ENCODE measurements at places on chromosomes 11 and 22.

DNA sequence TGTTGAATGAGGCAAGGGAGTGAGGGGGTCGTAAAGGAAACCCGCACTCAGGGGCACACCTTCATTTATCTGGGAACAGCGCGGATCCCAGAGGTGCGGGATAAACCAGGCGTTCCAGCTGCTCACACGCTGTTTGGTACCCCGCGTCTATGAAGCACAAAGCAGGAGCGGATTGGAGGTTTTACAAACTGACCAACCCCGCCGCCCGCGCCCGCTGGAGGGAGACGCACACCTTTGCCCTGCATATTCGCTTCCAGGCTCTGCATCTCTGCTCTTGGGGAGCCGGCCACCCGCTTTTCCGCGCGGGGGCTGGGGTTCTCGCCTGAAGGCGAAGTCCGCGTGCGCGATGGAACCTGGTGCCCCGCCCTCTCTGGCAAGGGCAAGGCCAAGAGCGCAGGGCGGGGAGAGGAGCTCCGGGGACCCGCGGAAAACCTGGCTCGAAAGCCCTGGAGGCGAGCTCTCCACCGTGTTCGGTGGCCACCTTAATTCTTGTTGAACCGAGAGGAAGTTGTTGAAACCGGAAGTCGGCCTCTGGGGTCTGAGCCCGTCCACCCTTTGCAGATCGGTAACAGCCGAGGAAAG lies 6.8 kb upstream of the ALX4 start:
- no peak for DNase-seq

GRCh38 chr22:44575381-44576268 lies 77.6 kb upstream of the RTL6 start:
- no peak for DNase-seq

GRCh38 chr22:45984316-45984916 lies 7.5 kb upstream of the WNT7B start:
- no peak for DNase-seq

- peak; percentile 53 for DNase-seq
Measured at GRCh38 chr22:46119729-46120419, 30.5 kb upstream of the PPARA start.

DNA sequence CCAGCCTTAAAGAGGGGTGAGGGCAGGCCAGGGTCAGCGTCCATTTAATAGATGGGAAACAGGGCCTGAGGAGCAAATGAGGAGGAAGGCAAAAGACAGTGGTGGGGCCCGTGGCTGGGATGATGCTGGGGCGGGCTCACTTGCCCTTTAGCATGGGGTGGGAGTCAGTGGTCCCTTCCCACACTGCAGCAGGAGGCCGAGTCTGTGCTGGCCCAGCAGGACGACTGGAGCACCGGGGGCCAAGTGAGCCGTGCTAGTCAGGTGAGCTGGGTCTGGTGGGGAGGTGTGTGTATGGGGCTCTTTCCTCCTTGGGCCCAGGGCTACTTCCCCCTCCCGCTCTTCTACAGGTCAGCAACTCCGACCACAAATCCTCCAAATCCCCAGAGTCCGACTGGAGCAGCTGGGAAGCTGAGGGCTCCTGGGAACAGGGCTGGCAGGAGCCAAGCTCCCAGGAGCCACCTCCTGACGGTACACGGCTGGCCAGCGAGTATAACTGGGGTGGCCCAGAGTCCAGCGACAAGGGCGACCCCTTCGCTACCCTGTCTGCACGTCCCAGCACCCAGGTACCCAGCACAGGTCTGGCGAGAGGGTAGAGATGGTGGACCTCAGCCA lies 12.8 kb downstream of the SCYL1 start:
- DNase-seq, result no peak

- DNase-seq, result no peak
Measured at GRCh38 chr22:32555581-32555980, 81.0 kb downstream of the FBXO7 start.

- no peak for DNase-seq
Measured at GRCh38 chr11:18710545-18710944, 12.0 kb downstream of the TMEM86A start.

DNA sequence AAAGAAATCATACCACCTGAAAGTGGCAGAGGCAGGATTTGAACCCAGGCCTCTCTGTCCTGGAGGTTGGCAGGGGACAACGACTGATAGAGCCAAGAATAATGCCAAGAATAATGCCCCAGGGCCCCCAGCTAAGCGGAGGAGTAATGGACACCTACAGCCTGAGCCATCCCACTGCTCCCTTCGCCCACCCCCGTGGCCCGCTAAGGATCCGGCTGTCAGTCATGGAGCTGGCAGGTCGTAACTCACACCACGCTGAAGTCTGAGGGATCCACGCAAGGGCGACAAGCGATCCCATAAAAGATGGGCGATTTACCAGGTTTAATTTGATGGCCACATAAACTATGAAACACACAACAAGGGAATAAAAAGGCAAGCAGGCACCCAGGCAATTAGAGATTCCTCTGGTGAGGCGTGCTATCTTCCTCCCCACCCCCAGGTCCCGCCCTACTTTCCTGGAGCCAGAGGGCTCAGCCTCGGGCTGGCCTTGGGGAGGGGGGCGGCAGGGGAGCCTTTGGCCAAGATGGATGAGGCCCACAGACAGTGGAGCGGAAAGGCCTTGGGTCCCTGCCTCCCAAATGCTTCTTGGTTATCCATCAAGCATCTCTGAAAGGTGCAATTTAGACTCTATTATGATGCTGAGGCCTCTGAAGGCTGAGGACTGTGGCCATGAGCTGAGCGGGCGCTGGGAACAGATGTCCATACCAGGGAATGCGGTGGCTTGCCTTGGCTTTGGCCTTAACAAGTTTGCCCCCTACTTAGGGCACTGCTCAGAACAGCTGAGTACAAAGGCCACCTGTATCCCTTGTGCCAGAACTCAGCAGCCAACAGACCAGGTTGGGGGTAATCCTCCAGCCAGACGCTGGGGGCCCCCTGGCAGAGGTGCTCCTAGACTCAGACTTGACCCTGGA lies 55.2 kb downstream of the MACROD1 start:
- DNase-seq, result no peak

GRCh38 chr22:42906605-42907348 lies 49.7 kb upstream of the ARFGAP3 start:
- DNase-seq, result peak; percentile 47

DNA sequence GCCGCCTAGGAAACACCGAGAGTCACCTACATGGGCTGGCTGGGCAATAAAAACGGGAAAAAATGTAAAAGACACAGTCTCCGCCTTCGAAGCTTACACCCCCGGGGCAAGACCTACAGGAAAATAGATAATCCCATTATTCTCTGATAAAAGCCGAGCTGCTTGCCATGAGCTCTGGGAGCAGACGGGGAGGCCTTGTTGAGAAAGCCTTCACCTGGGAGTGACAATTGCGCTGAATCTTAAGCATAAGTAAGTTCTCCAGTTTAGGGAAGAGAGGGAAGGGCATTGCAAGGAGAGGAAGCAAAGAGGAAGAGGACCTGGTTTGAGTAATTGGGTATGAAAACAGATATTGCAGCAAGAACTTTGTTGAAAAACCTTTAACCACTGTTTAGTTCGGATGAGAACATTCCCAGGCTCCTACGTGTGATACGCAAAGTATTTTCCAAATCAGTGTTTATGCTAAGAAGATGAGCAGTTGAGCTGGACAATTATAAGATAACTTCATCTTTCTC lies 813 bp upstream of the BTBD10 start:
- no peak for DNase-seq

DNA sequence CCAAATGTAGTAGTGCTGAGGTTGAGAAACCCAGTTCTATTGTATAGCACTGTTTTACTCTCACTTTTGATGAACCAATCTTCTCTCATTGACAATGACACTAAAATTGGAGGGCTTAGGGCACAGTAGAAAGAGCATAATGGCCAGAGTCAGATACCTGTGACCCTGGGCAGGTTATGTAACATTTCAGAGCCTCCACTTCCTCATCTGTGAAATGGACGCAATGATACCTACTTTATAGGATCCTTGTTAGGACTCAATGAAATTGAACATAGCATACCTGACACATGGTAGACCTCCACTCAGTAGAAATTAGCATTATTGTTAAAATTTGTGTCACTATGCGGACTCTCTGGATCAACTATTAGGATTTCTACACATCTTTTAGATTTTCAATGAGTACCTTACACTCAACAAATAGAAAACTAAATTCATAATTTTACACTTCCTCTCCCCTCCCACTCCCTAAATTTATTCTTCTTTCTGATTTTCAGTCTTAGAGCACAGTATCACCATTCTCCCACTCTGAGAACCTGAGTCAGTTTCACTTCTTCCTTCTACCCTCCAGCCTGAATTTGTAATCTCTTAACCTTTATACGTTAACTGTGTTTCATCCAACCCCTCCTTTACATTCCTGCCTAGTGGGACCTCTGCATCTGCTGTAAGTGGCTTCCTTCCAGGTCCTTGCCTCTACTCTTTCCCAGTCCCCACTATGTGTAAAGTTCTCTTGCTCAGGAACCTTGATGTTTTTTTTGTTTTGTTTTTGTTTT lies 78.3 kb downstream of the MICAL2 start:
- DNase-seq, result no peak

- DNase-seq, result no peak
Measured at GRCh38 chr11:118633979-118634378, 26.6 kb downstream of the PHLDB1 start.

DNA sequence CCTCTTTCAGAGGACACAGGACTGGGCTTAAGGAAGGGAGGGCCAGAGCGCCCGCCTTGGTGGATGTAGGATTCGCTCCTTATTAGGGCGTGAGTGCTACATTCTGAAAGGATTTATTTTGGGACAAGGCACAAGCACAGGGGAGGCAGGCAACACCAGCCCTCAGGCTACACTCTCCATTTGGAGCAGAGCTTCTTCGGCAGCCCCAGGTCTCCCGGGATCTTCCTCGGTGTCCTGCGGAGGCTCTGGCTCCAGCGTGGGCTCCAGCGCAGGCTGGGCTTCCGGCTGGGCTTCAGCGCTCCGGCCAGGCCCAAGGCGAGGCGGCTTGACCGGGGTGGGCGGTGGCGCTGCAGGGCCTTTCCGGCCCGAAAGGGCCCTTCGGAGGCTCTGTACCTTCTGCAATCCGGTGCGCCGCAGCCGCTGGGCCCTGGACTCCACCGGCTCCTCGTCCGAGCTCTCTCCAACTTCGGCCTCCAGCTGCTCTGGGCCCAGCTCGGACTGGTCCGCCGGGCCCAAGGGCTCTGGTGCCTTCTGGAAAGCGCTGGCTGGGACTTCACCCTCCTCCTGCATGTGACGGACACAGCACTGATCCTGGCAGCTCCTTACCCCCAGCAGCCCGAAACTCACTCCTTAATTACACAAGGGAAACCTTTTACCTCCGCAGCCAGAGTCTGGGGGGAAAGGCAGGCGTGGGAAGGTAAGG lies 1.1 kb downstream of the CAVIN3 start:
- no peak for DNase-seq

DNA sequence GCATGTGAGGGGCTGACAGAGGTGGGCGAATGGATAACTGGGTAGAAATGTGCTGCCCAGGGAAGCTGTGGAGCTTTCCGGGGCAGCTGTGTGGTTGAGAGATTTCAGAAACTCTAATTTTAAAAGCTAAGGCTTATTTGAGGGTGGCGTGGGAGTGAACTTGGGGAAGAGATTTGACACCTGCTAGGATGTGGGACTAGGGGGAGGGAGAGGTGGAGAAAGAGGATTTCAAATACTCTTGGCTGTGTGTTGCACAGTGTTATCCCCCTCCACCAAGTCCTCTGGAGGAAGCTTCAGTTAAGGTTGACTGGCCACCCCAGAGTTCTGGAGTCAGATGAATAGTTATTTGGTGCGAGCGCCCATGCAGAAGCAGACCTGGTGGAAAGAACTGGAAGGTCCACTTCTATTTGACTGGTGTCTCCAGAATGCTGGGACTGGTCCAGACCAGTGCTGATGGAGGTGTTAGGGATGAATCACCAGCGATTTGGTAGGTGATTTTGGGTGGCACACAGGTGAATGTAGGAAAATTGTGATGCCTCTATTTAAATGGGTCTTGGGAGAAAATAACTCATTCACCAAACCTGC lies 72.8 kb upstream of the ALX4 start:
- DNase-seq, result no peak

GRCh38 chr22:45627489-45628233 lies 44.0 kb upstream of the ATXN10 start:
- no peak for DNase-seq

- DNase-seq, result no peak
Measured at GRCh38 chr11:65786786-65787636, at the start of gene OVOL1. Gene OVOL1, plus strand, starts transcription at chr11:65787063. Its CDS starts 311 bp downstream, at chr11:65787374.

DNA sequence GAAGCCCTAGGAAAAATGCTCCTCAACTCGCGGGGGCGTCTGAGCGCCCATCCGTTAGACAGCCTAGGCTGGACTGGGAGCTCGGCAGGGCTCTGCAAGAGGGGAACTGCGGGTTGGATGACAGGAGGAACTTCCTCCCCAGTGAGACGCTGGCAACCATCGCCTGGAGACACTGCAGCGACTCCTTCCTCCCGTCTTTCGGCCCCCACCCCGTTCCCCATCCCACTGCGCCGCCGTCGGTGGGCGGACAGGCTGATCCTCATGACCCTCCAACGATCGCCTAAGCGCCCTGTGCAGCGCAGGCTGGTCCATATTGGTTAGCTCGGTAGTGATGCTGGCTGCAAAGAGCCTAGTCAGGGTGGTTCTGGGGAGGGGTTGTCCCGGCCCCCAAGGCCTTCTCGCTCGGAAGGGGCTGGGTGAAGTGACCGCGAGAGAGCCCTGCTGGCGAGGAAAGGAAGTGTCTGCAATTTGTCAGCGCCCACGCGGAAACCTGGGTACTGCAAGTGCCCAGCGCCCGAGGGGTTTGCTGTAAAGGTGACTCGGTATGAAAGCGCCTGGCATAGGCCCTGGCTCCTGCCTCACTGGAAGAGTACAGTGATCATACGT lies 638 bp downstream of the NRGN start:
- no peak for DNase-seq

- no peak for DNase-seq
Measured at GRCh38 chr11:119038884-119039283, 8.2 kb upstream of the SLC37A4 start.

- no peak for DNase-seq
Measured at GRCh38 chr11:130826572-130826971, 89.7 kb downstream of the SNX19 start.

- no peak for DNase-seq
Measured at GRCh38 chr22:45319324-45319685, 9.6 kb downstream of the FAM118A start.

DNA sequence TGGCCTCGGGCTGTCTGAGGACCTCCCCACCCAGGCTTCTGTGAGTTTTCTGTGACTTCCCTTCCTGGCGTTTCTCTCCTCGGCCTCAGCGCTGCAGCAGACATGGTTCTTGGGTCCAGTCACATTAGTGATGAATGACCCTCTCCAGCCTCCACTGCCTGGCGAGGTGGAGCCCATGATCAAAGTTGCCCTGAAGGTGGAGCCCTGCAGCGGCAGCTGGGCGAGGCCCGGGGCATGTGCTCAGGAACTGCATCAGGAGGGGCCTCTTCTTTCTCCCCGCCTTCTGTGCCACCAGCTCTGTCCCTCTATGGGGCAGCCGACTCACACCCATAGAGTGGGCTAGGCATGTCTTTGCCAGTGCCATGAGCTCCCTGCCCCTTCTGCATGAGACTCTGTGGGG lies 1079.7 kb downstream of the TBC1D22A start:
- no peak for DNase-seq

GRCh38 chr22:37880668-37881440 lies 25.2 kb upstream of the MICALL1 start:
- no peak for DNase-seq

- no peak for DNase-seq
Measured at GRCh38 chr11:112394304-112394703, 133.6 kb upstream of the PLET1 start.

Data from brain pericyte (primary cell).